ENCODE measurements at places on chromosomes 16 and 17. TPM values are rescaled to one million over a fixed set of nuclear protein-coding genes. Genes with fewer than 3 reads are reported as not detected.

- no peak for DNase-seq
- no peaks in the 10 kb centered on the region for H3K4me1 ChIP-seq
- H3K36me3 ChIP-seq, result no peaks in the 10 kb centered on the region
- no peak overlapping the region for H3K4me3 ChIP-seq
- H3K27ac ChIP-seq, result no peak overlapping the region
- no peaks in the 10 kb centered on the region for H3K27me3 ChIP-seq
Measured at GRCh38 chr17:74647871-74648672, 24.5 kb upstream of the CD300E start.

DNA sequence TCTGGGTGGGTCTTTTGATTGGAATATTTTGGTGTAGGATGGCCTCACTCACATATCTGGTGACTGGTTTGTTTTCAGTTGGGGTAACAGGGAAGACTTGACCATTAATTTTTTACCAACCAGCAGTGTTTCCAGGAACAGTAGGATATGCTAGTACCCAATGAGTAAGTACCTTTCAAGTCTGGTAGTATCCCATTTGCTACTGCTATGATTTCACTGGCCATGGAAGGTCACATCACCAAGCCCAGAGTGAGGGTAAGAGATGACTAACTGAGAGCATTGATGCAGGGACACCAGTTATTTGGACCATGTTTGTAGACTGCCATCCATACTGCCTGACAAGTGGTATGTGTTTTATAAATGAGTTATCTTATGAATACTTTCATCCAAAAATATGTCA lies 277.7 kb downstream of the MAP2K6 start:
- no peak overlapping the region for H3K27ac ChIP-seq

GRCh38 chr16:23466162-23466885 lies 13.3 kb upstream of the COG7 start:
- no peak overlapping the region for H3K4me3 ChIP-seq
- no peak for DNase-seq
- H3K4me1 ChIP-seq, result no peaks in the 10 kb centered on the region
- peaks cover 36% of the 10 kb centered on the region for H3K36me3 ChIP-seq
- H3K27ac ChIP-seq, result no peak overlapping the region

DNA sequence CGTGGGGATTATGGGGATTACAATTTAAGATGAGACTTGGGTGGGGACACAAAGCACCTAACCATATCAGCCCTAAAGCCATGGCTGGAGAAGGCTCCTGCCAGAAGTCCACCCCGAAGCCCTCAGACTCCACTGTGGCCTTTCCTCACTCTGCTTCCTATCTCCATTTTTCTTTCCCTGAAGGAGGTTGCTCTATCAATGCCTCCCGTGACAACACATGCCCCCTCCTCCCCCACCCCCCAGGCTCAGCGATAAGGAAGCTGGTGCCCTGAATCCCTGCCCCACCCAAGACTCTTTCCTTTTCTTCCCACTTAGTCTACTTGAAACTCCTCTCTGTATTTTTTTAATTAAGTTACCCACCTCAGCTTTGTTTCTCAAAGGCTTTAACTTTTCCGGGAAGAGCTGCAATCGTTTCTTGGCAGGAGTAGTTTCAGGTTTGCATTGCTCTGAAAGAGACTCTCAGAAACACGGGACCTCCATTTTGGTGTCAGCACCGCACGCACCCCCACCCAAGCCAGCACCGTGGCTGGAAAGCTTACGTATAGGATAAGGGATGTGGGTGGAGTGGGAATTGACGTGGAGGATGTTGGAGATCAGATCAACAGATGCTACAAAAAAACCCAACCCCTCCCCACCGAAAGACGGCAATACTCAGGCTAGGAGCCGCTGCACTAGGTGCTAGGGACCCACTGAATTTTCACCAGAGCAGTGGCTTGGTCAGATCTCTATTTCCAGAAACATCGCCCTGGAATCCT lies 15.2 kb upstream of the CA4 start:
- peaks cover 9% of the 10 kb centered on the region for H3K4me1 ChIP-seq
- H3K27me3 ChIP-seq, result no peaks in the 10 kb centered on the region
- H3K4me3 ChIP-seq, result peak overlapping the region; percentile 86
- DNase-seq, result no peak
- peaks cover 3% of the 10 kb centered on the region for H3K36me3 ChIP-seq

DNA sequence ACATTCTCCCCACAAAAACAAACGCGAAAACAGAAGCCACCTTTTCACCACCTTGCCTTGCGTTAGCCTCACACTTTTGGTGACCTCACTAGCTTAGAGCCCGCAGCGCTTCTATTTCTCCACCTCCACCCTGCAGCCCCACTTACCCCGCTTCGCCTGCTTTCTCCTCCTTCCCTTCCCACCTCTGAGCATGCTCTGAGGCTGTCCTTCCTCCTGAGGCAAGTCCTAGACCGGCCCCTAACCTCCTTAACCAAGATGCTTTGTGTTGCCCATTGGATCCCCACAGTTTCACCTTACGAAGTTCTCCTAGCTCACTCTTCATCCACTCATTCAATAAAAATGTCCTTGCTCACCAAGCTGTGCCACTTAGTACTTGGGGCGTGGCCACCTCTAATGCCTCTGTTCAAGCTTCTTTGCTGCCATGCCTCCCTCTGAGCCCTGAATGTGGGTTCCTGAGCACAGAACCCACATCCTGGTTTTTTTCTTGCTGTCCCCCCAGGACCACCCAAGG lies 1.3 kb downstream of the GNGT2 start:
- no peaks in the 10 kb centered on the region for H3K4me1 ChIP-seq
- H3K4me3 ChIP-seq, result no peak overlapping the region
- H3K27me3 ChIP-seq, result peaks cover 4% of the 10 kb centered on the region
- no peaks in the 10 kb centered on the region for H3K36me3 ChIP-seq
- H3K27ac ChIP-seq, result no peak overlapping the region

- H3K27ac ChIP-seq, result peak overlapping the region; percentile 77
- no peak for DNase-seq
- no peaks in the 10 kb centered on the region for H3K27me3 ChIP-seq
- peaks cover 3% of the 10 kb centered on the region for H3K36me3 ChIP-seq
Measured at GRCh38 chr17:78789149-78789662, 7.1 kb upstream of the CYTH1 start.

GRCh38 chr17:47423406-47424295 lies 99.9 kb downstream of the EFCAB13 start:
- DNase-seq, result no peak
- H3K27ac ChIP-seq, result no peak overlapping the region
- H3K4me3 ChIP-seq, result peak overlapping the region; percentile 78

- H3K4me3 ChIP-seq, result no peak overlapping the region
- H3K27ac ChIP-seq, result no peak overlapping the region
- DNase-seq, result no peak
- H3K27me3 ChIP-seq, result no peaks in the 10 kb centered on the region
Measured at GRCh38 chr16:2457946-2458345, 2.0 kb upstream of the TEDC2 start.

The CCL18 gene
- 7.7 TPM for total RNA-seq

The EPX gene
- not detected for total RNA-seq

The DOC2A gene
- total RNA-seq, result 0.56 TPM
